ENCODE measurements at places on chromosomes 1 and 21.
A peak's percentile ranks its signal among the peaks of the same experiment; 100 is the strongest.

GRCh38 chr1:204568576-204569315, 52.5 kb downstream of the MDM4 start:
- no peak for DNase-seq

DNA sequence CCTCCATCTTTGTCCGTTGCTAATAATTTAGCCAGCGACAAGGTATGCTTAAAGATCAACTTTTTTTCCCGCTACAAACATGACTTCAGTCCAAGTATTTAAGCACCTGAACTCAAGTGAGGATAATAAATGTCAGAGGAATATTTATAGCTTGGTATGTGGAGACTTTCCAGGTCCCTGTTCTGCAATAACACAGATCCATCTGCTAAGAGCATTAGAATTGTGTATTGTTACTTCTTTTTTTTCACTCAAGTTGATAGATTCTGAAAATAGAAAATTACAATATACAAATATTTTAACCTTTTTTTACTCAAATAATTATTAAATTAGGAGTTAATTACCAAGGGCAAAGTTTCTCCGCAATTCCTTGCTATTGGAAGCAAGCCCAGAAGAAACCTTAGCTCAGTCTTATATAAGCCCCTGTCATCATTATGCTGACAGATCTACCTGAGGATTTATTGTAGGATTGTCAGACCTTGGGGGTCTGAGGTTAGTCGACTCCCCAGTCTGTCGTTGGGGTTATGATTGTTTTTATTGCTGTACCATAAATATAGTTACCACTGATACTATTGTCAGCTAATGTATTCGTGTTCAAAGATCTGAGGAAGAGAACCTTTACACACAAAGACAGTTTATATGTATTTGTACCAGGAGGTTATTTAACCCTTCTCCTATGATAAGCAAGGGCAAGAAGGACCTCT, 337.9 kb downstream of the TBX15 start:
- DNase-seq = no peak

GRCh38 chr1:193685986-193686385, 499.6 kb upstream of the B3GALT2 start:
- no peak for DNase-seq

DNA sequence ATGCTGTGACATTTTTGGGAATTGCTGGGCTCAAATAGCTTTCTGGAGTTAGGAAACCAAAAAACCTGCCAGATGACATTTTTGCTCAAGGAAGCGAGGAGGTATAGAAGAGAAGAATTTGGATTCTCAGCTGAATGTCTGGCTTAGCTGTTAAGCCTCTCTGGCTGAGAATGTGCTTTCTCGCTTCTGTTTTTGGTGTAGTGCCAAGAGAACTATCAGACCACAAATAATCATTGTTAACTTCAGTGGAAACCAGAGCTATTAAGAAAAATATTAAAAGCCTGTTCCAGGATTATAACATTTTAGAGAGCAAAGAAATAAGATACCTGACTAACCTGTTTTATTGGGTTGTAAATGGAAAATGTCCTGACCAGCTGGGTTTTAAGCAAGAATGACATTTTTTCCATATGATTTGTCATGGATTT, 39.5 kb upstream of the DIPK1A start:
- DNase-seq = no peak

DNA sequence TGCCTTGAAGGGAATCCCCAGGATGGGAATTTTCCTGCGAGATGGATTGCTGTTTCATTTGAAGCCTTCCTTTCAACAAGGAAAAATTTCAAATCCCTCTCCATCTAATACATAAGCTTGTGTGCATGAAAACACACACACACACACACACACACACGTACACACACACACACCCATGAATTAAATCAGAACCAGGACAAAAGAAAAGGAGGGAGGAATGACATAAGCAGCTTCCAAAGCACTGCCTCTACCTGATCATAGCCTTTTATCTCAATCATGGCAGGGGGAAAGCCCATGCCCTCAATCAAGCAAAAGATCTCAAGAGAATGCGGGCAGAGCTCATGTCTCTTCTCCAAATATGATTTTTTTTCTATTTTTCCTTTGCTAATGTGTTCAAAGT, 139.7 kb downstream of the SLC44A5 start:
- no peak for DNase-seq

- no peak for DNase-seq
These were observed 25.2 kb upstream of the OR10J4 start for GRCh38 chr1:159406821-159407220.

DNA sequence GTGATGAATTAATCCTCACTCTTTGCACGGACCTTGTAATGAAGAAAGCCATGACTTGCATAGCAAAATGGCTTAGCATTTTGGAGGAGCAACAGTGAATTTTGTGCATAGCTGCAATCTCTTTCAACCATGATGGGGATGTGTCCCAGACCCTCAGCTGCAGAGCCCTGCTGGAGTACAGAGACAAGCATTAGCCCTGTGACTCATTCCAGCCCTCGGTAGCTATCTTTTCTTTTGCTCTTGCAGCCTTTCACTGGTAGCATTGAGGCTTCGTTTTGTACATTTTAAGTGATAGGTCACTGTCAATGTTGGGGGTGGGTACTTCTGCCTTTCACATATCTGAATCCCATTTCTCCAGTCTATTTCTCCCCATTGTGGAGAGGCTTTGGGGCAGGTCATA, 58.4 kb downstream of the SLC35F3 start:
- no peak for DNase-seq

- DNase-seq = no peak
These were observed 20.6 kb downstream of the PGLYRP3 start for GRCh38 chr1:153292185-153292584.

GRCh38 chr1:212667223-212668139, 32.2 kb downstream of the BATF3 start:
- no peak for DNase-seq

- no peak for DNase-seq
These were observed 994 bp downstream of the RO60 start for GRCh38 chr1:193060406-193060805.

GRCh38 chr1:64823691-64824476, 79.0 kb downstream of the RAVER2 start:
- DNase-seq = peak; percentile 57

DNA sequence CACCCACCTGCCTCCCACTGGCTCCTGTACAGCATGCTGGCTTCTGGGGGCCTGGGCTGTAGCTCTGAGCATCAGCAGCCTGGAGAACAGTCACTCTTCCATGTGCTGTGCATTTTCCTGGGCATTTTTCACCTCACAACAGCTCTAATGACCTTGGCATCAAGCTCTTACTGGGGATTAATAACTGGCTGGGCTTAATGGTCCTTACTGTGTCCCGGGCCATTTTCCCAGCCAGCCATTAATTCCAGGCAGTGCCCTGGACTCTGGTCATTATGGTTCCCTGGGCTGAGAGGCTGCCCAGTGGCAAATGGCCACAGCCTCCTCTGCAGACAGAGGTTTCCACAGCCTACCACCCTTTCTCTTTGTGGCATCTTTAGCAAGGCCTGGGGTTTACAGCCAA, 171.8 kb downstream of the ST6GALNAC5 start:
- no peak for DNase-seq

- no peak for DNase-seq
These were observed 144.8 kb downstream of the ST6GALNAC3 start for GRCh38 chr1:76219366-76219818.

GRCh38 chr1:208766832-208767231, 522.6 kb upstream of the PLXNA2 start:
- DNase-seq = no peak

- DNase-seq = no peak
These were observed 38.9 kb upstream of the TARDBP start for GRCh38 chr1:10973552-10973951.

- DNase-seq = no peak
These were observed 23.2 kb upstream of the DENND1B start for GRCh38 chr1:197798492-197798891.

GRCh38 chr1:94926126-94926914, 590 bp downstream of the CNN3 start:
- DNase-seq = peak; percentile 66

DNA sequence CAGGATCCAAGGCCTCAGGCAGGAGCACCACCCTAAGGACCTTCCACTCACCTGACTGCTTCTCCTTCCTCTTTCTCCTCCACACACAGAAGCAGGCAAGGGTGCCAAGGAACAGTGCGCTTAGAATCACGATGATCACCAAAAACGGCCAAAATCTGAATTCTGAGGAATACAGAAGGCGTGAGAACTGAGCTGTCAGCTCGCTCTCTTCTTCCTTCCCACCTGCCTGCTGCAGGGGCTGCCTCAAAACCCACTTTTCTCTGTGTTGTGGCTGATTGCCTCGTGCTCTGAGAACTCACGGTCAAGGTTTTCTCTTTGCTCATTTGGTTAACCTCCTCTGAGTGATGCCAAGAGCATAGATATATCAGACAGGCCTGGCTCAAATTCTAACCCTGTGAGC, 23.8 kb downstream of the CD244 start:
- no peak for DNase-seq

GRCh38 chr1:12447307-12447706, 170.7 kb downstream of the DHRS3 start:
- no peak for DNase-seq

DNA sequence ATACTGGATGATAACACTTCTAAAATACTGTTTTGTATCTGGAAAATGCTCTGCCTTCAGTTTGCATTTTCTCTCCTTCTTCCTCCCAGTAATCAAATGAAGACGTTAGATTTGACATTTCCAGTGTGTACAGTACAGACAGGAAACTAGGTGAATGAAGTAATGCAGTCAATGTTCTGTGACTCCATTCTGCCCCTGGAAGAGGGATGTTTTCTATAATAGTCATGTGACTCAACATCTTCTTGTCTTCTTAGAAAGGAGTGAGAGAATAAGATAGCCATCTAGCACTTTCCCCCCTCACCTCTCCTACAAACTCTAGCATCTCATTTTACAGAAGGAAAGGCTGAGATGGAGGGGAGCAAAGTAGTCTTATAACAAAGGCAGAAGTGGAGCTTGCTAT, 77.6 kb downstream of the DDR2 start:
- no peak for DNase-seq

GRCh38 chr1:2583331-2583791, 3.2 kb upstream of the PRXL2B start:
- DNase-seq = no peak

DNA sequence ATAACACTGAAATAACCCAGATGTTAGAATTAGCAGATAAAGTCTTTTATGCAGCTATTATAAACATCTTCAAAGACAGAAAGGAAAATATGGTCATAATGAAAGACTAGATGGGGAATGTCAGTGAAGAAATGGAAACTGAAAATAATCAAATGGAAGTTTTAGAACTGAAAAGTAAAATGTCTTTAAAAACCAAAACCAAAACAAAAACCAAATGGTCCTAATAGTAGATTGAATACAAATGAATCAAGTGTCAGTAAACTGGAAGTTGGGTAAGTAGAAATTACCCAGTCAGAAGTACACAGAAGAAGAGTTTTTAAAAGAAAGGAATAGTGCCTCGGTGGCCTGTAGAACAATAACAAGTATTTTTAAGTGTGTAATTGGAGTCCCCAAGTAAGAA, 72.7 kb downstream of the SYCP1 start:
- DNase-seq = no peak

- no peak for DNase-seq
These were observed 16.4 kb downstream of the VWA5B1 start for GRCh38 chr1:20307026-20307425.

- DNase-seq = no peak
These were observed 182.3 kb downstream of the C1orf21 start for GRCh38 chr1:184569106-184569505.

DNA sequence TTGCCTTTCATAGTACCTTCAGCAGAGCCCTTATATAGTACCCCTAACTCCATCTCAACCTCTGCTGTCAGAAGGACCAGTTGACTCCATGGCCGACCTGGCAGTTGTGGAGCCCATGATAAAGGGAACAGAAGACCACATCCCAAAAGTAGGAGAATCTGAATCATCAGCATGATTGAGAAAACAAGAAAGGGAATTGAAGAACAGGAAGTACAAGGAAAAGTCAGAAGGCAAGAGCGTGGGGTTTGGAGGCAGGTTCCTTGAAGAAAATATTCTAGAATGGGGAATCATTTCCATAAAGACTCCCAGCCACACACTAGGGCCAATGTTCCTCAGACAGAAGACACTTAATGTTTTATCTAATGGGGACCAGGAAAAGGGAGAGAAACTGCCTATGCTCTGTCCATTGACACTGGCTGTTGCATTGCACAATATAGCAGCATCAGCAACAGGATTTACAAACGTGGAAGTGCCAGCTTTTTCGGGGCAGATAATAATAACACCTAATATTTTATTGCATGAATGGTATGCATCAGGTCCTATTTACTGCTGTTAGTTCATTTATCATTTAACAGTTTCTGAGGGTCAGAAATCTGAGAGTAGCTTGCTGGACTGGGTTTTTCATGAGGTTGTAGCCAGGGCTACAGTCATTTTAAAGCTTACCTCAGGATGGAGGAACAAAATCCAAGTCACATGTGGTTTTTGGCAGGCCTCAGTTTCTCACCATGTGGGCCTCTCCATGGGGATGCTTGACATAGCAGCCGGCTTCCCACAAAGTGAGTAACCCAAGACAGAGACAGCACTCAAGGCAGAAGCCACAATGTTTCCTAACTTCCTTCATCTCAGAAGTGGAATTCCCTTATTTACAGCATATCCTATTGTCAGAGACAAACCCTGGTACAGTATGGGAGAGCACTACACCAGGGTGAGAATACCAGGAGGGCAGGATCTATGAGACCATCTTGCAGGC, 483.4 kb downstream of the PLPP3 start:
- DNase-seq = no peak

DNA sequence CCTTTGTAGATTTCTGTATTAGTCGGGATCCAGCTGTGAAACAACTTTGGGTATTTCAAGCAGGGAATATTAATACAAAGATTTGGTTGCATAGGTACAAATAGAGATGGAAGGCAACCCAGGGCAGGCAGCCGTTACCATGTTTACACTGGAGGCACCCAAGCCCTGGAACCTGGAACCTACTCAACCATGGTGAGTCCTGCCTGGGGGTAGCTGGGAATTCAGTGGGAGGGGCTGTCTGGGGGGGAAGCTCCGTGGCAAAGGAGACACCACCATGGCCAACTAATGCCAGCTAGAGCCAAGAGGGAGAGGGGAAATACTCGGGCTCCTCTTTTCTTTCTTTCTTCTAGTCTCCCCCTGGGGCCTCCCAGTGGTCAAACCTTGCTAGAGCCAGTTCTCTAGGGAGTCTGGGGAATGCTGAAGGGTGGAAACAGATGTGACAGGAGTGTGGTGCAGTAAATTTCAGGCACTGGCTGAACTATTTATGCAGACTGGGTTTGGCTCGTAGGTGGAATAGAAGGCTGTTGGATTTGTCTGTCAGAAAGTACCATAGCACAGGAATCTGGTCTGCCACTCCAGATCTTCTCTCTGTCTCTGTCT, 91.9 kb upstream of the CACNA1E start:
- no peak for DNase-seq

DNA sequence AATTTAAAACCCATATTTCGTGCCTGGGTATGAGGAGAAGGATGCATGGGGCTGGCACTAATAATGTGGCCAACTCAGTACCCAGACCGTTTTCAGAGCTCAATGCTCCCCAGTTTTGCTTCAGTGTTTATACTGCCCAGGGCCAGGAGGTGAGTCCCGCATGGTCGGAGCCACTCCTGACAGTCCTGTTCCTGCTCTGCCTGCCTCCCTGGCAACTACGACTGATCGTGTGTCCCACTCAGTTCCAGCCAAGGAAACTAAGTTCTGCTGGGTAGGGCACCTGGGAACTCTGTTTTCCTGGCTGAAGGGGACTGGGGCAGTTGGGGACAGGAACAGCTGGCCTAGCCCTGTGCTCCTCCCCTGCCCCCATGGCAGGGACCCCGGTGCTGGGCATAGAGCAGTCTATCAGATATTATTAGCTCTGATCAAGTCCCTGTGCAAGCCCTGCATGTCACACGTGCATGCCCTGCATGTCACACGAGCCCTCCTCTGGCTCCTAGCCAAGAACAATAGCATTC, 19.2 kb downstream of the S100A7 start:
- no peak for DNase-seq

- no peak for DNase-seq
These were observed 6.8 kb downstream of the CASQ2 start for GRCh38 chr1:115761601-115762302.

All from caudate nucleus (tissue), 63 donors.